Fibroblast of skin of left biceps (primary cell): ENCODE measurements at places on chromosomes 16 and 17.

DNA sequence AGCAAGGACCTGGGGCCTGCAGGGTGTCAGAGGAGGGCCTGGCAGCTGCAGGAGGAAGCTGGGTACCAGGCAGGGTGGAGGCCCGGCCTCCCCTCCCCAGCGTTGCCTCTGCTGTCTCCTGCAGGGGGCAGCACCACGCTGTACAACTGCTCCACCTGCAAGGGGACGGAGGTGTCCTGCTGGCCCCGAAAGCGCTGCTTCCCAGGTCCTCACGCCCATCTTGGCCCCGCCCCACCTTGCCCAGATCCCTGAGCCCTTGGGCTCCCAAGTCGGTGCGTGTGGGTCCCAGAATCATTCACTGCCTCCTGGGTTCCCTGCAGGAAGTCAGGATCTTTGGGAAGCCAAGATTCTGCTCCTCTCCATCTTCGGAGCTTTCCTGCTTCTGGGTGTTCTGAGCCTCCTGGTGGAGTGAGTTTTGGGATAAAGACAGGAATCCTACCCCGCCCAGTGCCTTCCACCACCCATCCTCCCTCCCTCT lies 1.2 kb downstream of the TMEM95 start:
- DNase-seq: no peak

DNA sequence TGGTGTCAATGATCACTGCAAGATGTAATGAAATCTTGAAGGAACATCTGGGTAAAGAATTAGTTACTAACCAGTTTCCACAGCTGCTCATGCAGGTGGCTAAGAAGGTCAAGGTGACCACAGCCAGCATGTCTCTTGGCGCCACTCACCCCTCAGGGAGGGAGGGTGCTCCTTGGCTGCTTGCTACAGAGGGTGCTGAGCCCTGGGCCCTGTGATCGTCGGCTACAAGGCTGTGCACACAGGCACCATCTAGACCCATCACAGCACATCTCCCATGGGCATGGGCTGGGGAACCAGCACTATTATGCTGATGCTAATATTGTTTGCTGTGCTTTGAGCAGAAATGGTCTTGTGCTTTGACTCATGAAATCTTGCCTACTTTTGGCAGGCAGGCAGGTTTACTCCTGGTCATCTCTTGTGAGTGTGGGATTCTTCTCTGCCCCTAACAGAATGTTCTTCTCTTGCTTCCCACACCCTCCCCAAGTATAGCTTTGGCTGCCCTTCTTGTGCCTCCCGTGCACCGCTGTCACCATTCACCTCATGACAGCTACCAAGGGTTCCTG lies 36.4 kb downstream of the TXNDC11 start:
- DNase-seq: no peak

- no peak for DNase-seq
These were observed 32.6 kb downstream of the NUBP1 start for GRCh38 chr16:10776280-10776679.

GRCh38 chr17:30229012-30229411 lies 6.5 kb downstream of the SLC6A4 start:
- DNase-seq: no peak

- DNase-seq: no peak
These were observed 7.3 kb downstream of the CDH11 start for GRCh38 chr16:65114527-65114926.

DNA sequence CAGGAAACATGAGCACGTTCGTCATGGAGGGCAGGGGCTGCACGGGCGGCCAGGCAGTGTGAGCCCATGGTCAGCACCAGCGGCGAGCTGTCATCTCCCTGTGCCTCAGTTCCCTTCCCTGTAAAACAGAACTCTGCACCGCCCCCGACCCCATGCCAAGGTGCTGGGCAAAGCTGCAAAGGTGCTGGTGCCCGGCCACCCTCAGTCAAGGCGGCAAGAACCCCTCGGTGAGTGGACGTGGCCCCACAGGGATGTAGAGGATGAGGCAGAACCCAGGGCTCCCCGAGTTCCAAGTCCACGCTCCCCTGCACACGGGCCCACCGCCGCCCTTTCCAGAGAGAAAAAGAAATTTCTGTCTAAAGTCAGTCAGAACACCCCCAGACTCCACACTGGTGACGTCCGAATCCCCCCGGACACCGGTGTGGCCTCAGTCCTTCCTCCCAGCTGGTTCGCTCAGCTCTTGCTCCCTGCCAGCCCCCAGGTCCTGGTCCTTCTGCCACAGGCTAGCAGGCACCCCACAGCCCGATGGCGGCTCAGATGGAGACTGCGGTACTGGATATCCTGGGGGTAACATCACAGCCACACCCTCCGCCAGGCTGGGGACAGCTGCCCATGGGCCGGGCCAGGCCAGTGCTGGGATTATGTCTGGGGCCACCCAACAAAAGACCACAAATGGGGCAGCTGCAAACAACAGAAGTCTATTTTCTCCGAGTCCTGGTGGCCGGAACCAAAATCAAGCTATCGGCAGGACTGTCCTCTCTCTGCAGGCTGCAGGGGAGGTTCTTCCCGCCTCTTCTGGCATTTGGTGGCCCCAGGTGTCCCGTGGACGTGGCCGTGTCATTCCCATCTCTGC lies 14.4 kb upstream of the BAHCC1 start:
- DNase-seq: no peak

GRCh38 chr16:27270349-27270748 lies 1.8 kb upstream of the NSMCE1 start:
- DNase-seq: no peak

DNA sequence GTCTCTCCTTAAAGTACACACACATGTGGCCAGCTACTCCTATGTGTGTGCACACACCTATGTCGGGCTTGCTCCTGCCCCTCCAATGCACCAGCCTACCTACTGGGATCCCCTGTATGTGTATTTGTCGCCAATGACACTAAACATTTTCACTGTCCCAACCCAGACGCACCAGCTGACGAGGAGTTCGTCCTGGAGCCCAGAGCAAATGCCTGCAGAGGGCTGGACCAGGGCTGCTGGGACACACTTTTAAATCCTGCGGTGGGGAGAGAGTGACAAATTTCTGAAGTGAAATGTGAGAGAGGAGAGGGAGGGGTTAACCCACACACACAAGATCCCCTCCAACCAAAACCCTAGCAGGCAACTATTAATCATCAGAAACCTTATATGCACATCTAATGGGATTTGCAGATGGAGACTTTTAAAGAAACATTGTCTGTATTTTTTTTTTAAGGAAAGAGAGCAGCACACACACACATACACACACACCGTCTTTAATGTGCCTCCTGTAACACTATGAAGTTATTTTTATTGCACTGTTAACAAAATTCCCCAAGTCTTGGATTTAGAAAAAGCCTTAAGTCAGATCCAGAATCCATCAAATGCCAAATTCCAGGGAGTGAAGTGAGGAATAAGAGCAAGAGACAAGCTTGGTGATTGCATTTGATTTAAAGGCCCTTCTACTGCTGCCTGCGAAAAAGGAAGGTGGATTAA lies at the start of gene MEOX1:
Gene MEOX1, minus strand, starts transcription at position 224 of the 714 bp plus-strand sequence. CDS start 388 bp downstream, outside the sequence.
- peak; percentile 58 for DNase-seq

- no peak for DNase-seq
These were observed 243.4 kb upstream of the IRX5 start for GRCh38 chr16:54687043-54687899.

GRCh38 chr17:66190738-66191592 lies 968 bp downstream of the CEP112 start:
- DNase-seq: peak; percentile 20

DNA sequence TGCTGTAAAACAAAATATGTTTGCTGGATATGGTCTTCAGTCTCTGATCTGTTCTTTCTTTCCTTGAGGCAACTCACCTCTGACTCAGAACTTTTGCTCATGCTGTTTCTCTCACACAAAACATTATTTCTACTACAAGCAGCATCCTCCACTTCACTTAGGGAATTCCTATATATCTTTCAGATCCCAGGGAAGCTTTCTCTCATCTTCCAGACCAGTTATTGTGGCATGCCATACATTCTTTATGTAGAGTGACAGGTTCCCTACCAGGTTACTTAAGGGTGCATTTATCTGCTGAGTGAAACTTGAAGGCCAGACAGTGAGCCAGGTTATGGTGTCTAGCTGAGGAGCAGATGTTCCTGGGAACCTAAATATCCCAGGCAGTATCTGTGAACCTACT lies 1226.0 kb downstream of the CDH8 start:
- DNase-seq: no peak

DNA sequence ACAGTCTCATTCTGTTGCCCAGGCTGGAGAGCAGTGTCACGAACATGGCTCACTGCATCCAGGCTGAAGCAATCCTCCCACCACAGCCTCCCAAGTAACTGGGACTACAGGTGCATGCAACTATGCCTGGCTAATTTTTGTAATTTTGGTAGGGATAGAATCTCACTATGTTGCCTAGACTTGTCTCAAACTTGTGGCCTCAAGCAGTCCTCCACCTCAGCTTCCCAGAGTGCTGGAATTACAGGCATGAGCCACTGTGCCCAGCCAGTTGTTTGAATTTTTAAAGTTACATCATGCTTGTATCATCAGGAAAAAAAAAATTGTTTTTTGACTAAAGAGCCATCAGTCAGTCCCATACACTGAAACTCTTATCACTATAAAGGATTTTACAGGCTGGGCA lies 17.1 kb upstream of the VPS4A start:
- DNase-seq: no peak

GRCh38 chr17:79082311-79083190 lies 7.9 kb downstream of the ENGASE start:
- DNase-seq: no peak

- no peak for DNase-seq
These were observed 1390.1 kb upstream of the CDH8 start for GRCh38 chr16:63426275-63426870.

- no peak for DNase-seq
These were observed 5.4 kb upstream of the CYTH1 start for GRCh38 chr17:78787444-78787843.
